Naive thymus-derived CD4-positive, alpha-beta T cell (primary cell): ENCODE measurements at places on chromosomes 6 and 20. TPM values are rescaled to one million over a fixed set of nuclear protein-coding genes. Genes with fewer than 3 reads are reported as not detected.

GRCh38 chr6:121260651-121261102, 73.6 kb downstream of the TBC1D32 start:
- no peak for DNase-seq

- no peak for DNase-seq
Observed at GRCh38 chr20:22890594-22891300, 144.4 kb upstream of the SSTR4 start.

Gene TFAP2C
- not detected for total RNA-seq

- no peak for DNase-seq
Observed at GRCh38 chr20:16263582-16263981, 309.7 kb downstream of the KIF16B start.

- no peak for DNase-seq
Observed at GRCh38 chr6:38080889-38081288, 261.4 kb downstream of the ZFAND3 start.

DNA sequence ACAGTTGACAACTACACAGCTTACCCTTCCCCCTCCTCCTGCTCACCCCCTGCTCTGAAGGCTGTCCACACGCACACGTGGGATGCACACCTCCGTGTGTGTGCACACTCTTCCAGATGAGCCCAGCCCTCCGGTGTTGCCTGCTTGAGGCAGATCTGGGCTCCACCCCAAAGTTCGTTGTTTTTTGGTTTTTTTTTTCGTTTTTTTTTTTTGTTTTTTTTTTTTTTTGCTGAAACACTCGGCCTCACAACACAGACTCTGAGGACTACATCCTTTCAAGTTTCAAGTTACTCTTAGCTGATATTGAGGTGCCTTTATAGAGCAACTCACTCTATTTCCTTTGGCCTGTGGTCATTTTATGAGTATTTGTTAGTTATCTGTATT, 88.2 kb downstream of the RREB1 start:
- peak; percentile 33 for DNase-seq

- no peak for DNase-seq
Observed at GRCh38 chr6:73078908-73079610, 146.2 kb downstream of the KHDC1L start.

Gene ROS1
- total RNA-seq, result not detected
